ENCODE measurements at places on chromosomes 1 and 21. TPM values are rescaled to one million over a fixed set of nuclear protein-coding genes. Genes with fewer than 3 reads are reported as not detected.

The CFAP141 gene
- not detected for total RNA-seq

DNA sequence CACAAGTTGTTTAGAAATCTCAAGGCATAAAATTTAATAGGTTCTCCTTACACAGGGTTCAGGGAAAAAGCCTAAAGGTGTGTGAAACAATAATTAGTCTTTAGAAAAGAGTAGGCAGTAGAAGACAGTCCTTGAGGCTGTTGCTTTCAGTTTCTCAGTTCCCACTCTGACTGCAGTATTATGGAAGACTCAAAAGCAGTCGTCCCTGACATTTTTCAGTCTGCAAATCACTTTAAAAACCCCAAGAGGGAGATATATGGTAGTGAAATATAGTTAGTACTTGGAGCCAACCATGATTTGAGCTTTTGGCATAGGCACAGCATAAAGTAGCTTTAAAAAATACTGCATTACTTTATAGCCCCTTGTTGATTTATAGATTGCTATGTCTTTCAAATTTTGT, 299.7 kb downstream of the OLFM3 start:
- no peak overlapping the region for H3K4me3 ChIP-seq
- peaks cover 6% of the 10 kb centered on the region for H3K27me3 ChIP-seq
- no peaks in the 10 kb centered on the region for H3K4me1 ChIP-seq
- no peaks in the 10 kb centered on the region for H3K36me3 ChIP-seq

DNA sequence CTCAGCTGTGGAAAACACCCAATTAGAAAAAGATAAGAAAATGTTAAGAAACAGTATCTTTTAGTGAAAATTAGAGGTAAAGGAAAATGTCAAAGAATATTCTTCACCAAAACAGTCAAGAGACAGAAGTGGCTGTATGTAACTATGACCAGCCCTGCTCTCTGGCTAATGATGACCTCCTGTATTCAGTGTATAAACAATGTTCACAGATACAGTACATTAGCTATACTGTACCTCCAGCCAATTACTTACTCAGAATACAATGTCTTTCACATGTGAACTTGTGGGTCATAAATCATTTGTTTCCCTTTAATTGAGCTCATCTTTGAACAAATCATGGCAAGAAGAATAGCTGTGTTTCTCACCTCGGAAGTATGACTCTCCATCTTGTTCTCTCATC, 432.0 kb downstream of the LMO4 start:
- no peak overlapping the region for H3K4me3 ChIP-seq
- no peak overlapping the region for H3K27ac ChIP-seq

The OR2T35 gene
- not detected for total RNA-seq

- no peak for DNase-seq
- H3K27ac ChIP-seq = no peak overlapping the region
- H3K27me3 ChIP-seq = peaks cover 6% of the 10 kb centered on the region
- peaks cover 13% of the 10 kb centered on the region for H3K4me1 ChIP-seq
- H3K4me3 ChIP-seq = no peak overlapping the region
These were observed 59.1 kb downstream of the RALGPS2 start for GRCh38 chr1:178784131-178784536.

- no peaks in the 10 kb centered on the region for H3K4me1 ChIP-seq
- no peaks in the 10 kb centered on the region for H3K36me3 ChIP-seq
- no peak overlapping the region for H3K27ac ChIP-seq
- no peaks in the 10 kb centered on the region for H3K27me3 ChIP-seq
These were observed 266.9 kb downstream of the TGFB2 start for GRCh38 chr1:218611916-218612585.
